ENCODE measurements at places on chromosomes 7 and 10.
A peak's percentile ranks its signal among the peaks of the same experiment; 100 is the strongest.

GRCh38 chr7:144436500-144436899 is 33.0 kb upstream of the NOBOX start:
- no peak for DNase-seq

DNA sequence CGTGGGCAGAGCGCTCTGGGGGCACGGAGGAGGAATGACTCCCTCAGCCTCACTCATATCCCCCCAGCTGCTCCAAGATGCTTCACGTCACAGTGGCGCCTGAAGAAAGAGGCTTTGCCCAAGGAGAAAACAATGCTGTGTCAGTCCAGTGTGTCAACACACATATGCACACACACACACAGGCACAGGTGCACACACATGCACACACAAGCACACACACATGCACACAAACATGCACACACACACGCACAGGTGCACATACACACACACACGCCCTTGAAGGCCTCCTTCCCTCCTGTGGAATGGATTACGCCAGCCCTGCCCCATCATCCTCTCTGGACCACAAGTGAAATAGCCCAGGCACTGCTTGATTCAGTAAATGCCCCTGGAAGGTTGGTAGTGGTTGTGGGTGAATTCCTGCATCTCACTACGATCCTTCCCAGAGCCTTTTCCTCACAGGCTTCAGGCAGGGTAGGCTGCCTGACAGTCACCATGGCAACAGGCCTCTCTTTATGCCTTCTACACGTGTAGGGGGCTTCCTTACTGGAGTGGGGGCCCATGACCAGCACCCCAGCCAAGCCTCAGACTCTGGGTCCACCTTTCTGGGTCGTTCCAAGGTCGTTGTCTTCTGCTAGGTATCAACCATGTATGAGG is 371.5 kb upstream of the PODXL start:
- no peak for DNase-seq

GRCh38 chr7:964401-965231 is 10.1 kb upstream of the ADAP1 start:
- DNase-seq: peak; percentile 44

GRCh38 chr7:69808391-69808790 is 210.1 kb downstream of the AUTS2 start:
- no peak for DNase-seq

DNA sequence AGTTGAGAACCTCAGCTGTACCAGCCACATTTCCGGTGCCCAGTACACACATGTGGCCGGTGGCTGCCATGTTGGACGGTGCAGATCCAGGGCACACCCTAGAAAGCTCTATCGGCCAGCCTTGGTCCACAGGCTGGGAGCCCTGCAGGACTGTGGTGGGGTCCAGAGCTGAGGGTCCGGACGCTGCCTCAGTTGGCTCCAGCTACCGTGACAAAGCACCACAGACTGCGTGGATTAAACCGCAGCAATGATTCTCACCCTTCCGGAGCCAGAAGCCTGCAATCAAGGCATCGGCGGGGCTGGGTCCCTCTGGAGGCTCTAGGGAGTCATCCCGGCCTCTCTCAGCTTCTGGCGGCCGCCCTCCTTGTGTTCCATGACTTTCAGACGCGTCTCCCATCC is 50.1 kb downstream of the PDGFA start:
- DNase-seq: no peak

DNA sequence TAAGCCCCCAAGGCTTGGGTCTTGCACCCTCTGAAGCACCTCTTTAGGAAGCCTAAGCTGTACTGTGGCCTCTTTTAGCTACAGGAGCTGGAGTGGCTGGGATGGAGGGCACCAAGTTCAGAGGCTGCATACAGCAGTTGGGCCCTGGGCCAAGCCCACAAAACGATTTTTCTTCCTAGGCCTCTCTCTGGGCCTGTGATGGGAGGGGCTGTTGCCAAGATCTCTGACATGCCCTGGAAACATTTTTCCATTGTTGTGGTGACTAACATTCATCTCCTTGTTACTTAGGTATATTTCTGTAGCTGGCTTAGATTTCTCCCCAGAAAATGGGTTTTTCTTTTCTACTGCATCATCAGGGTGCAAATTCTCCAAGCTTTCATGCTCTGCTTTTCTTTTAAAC is 375.7 kb upstream of the NPSR1 start:
- peak; percentile 18 for DNase-seq

- peak; percentile 90 for DNase-seq
Observed at GRCh38 chr7:22601812-22602565, 102.0 kb upstream of the STEAP1B start.

GRCh38 chr10:66234872-66235271 is 691.0 kb upstream of the LRRTM3 start:
- no peak for DNase-seq

DNA sequence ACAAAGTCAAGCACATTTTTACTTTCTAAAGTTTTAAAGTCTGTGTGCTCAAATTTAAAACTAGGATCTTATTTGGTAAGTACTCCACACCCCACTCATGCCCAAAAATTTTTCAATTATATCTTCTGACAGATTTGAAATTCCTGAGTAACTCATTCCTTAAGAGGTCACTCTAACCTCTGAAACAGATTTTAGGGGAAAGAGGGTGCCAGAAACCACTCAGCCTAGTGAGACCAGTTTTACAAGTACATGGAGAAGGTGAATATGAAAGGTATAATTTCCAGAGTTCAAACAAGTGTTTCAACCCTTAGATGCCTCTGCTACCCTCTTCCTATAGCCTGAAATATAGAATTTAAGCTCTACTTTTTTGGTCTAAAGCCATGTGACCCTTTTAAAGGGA is 79.2 kb downstream of the C7orf25 start:
- DNase-seq: no peak

DNA sequence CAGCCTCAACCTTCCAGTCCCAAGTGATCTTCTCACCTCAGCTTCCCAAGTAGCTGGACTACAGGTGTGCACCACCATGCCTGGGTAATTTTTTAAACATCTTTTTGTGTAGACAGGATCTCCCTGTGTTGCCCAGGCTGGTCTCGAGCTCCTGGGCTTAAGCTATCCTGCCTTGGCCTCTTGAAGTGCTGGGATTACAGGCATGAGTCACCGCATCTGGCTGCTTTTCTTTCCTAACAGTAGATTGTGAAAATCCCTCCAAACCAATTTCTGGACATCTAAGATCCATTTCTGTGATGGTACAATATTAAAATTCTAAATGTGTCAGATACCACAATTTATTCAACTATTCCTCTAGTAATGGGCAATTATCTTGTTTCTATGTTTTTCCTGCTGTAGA is 38.7 kb downstream of the RAB18 start:
- DNase-seq: peak; percentile 54

GRCh38 chr10:21184984-21185383 is 287.9 kb upstream of the NEBL start:
- DNase-seq: no peak

DNA sequence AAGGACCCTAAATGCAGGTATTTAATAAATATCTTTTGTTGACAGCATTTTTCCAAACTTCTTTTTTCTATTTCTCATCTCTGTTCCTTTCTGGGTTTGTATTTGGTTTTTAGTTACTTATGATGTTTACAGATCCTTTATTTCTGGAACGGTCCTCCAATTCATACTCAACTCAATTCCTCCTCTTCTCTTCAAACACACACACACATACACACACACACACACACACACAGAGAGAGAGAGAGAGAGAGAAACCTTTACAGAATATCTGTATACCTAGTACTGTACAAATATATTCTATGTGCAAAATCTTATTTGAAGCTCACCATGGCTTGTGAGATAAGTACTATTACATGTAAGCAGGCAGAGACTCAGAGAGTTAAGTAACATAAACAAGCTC is 21.6 kb upstream of the GOT1 start:
- no peak for DNase-seq

GRCh38 chr7:128154504-128154903 is 86.6 kb upstream of the LEP start:
- DNase-seq: no peak

GRCh38 chr7:116706668-116707126 is 34.7 kb downstream of the MET start:
- peak; percentile 83 for DNase-seq
